Pulmonary artery endothelial cell (primary cell): ENCODE measurements at places on chromosomes 2 and 18. TPM values are rescaled to one million over a fixed set of nuclear protein-coding genes. Genes with fewer than 3 reads are reported as not detected.

The LYPD6B gene
- not detected in 2 replicates for total RNA-seq

The RPRM gene
- not detected in 2 replicates for total RNA-seq

The COBLL1 gene
- 4.4 and 6.8 TPM in 2 replicates for total RNA-seq

The CDKL4 gene
- total RNA-seq, result 0.25 and 0.59 TPM in 2 replicates

The UPP2 gene
- total RNA-seq, result not detected in 2 replicates

DNA sequence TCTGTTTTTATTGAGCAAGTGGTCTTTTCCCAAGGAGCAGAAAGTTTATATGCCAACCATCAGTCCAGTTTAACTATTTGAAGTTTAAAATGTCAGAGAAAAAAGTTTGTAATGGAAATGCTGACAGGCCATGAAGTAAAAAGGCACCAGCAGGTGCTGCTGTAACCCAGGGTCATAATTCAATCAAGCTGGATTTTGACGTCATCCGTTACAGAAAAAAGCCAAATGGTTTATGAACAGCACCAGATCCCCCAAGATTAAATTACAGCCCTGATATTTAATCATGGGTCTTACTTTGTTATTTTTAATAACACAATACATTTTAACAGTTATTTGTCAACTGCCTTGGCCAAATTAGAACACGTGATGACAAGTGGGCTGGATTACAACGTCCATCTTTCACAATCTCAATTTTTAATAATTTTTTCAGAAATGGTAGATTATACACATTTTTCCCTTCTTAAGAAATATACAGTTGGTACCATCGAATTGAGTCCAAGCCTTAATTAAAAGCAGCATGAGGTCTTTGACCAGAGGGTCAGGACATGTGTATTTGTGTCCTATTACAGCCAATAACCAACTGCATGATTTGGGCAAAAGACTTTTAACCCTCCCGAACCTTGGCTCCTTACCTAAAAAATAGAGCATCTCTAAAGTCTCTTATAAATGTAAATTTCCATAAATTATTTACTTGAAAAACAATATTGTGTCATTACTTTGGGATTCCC, 10.0 kb downstream of the TCF4 start:
- no peak for DNase-seq

GRCh38 chr2:216619411-216620393, 13.5 kb upstream of the IGFBP2 start:
- DNase-seq, result no peak

GRCh38 chr2:181268174-181268867, 188.9 kb upstream of the ITGA4 start:
- no peak for DNase-seq

GRCh38 chr2:39481611-39482010, 44.5 kb upstream of the MAP4K3 start:
- peak; percentile 41 for DNase-seq

GRCh38 chr2:54523324-54523959, 67.3 kb downstream of the SPTBN1 start:
- DNase-seq, result no peak

GRCh38 chr18:50398099-50398498, 23.3 kb downstream of the SKA1 start:
- DNase-seq, result no peak

GRCh38 chr2:224086226-224086914, 47.3 kb upstream of the SERPINE2 start:
- DNase-seq, result no peak

DNA sequence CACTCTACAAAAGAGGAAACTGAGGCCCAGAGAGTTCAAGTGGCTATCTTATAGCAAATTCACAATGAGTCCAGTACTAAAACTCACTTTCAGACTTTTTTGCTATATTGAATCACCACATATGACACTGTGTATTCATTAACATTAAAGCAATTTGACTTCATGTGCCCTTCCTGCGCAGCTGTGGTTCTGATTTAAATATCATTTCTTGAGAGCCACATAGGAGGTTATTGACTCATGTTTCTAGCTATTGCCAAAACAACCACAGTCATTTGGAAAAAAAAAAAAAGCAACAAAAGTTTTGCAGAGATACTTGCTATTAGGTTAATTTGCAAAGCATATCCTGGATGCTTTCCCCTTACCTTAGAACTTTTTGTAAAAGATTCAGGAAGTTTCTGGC, 341.2 kb downstream of the PIK3C3 start:
- DNase-seq, result no peak

- DNase-seq, result peak; percentile 22
These were observed 58.1 kb downstream of the AGAP1 start for GRCh38 chr2:235551965-235552364.
